ENCODE measurements at places on chromosomes 4 and X. TPM values are rescaled to one million over a fixed set of nuclear protein-coding genes. Genes with fewer than 3 reads are reported as not detected.
A peak's percentile ranks its signal among the peaks of the same experiment; 100 is the strongest.

DNA sequence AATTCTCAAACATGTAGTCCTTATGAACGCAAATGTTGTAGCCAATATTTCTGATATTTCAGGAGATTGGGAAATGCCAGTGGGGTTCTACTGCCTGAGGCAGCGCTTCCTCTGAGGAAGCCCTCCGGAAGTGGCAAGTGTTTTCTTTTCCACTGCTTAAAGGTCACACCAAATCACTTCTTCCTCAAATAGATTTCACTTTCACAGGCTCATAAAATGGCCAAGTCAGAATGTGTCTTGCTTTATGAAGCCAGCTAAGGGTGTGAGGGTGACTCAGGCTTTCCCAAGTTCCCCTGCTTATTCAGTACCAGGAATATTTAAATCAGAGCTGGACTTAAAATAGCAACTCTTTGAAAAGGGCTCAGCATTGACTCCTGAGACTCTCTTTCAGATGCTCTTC, 514.2 kb upstream of the DIPK2B start:
- no peaks in the 10 kb centered on the region for H3K36me3 ChIP-seq
- peaks cover 18% of the 10 kb centered on the region for H3K4me1 ChIP-seq
- H3K4me3 ChIP-seq = no peak overlapping the region
- H3K27ac ChIP-seq = peak overlapping the region; percentile 36
- peak; percentile 58 for DNase-seq

GRCh38 chr4:124132161-124132560, 580.4 kb downstream of the ANKRD50 start:
- H3K4me3 ChIP-seq = no peak overlapping the region
- DNase-seq = no peak
- peaks cover 6% of the 10 kb centered on the region for H3K4me1 ChIP-seq
- no peaks in the 10 kb centered on the region for H3K36me3 ChIP-seq

- H3K27me3 ChIP-seq = no peaks in the 10 kb centered on the region
- peak; percentile 60 for DNase-seq
- no peaks in the 10 kb centered on the region for H3K36me3 ChIP-seq
- no peak overlapping the region for H3K4me3 ChIP-seq
- no peaks in the 10 kb centered on the region for H3K4me1 ChIP-seq
These were observed 32.7 kb downstream of the CCDC149 start for GRCh38 chr4:24880186-24880585.

DNA sequence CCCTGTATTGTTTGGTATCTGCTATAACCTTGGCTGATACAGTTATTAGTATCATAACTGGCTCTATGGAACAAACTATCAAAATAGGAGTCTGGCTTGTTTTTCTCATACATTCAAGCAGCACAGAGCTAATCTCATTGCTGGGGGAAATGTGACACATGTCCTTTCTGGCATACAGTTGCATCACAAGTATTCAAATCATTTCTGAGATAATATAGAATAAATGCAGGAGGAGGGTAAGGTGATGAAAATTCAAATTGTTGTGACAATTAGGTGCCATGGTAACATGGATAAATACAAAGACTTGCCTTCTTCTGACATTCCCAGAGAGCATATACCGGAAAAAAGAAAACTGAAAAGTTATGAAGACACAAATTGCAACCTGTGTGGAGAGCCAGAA, 2706.8 kb downstream of the ARAP2 start:
- no peaks in the 10 kb centered on the region for H3K4me1 ChIP-seq
- H3K4me3 ChIP-seq = no peak overlapping the region

- peak overlapping the region; percentile 47 for H3K4me3 ChIP-seq
- peak; percentile 62 for DNase-seq
- H3K4me1 ChIP-seq = peaks cover 18% of the 10 kb centered on the region
These were observed 12.4 kb upstream of the NFXL1 start for GRCh38 chr4:47926667-47927258.

DNA sequence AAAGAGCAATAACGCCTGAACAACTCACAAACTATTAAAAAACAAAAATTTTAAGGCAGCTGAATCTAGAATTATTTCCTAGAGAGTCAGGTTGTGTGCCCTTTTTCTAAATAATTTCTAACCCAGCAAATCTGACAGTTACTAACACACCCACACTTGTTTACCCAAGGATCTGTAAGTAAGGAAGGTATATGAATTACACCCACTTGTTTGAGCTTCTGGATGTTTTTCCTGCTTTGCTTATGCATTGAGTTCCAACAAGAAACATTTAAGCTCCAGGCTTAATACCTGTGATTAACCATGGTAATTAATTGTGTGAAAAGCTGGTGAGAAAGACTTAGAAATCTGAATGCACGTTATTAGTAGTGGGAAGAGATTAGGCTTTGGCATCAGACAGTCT, 1.5 kb downstream of the NIPAL1 start:
- H3K27ac ChIP-seq = no peak overlapping the region
- no peak for DNase-seq
- no peak overlapping the region for H3K4me3 ChIP-seq
- H3K36me3 ChIP-seq = no peaks in the 10 kb centered on the region
- no peaks in the 10 kb centered on the region for H3K27me3 ChIP-seq

GRCh38 chr4:58962424-58962823, 1852.2 kb upstream of the IGFBP7 start:
- DNase-seq = no peak
- peaks cover 6% of the 10 kb centered on the region for H3K4me1 ChIP-seq
- H3K4me3 ChIP-seq = no peak overlapping the region

- H3K27me3 ChIP-seq = no peaks in the 10 kb centered on the region
- no peaks in the 10 kb centered on the region for H3K4me1 ChIP-seq
- no peaks in the 10 kb centered on the region for H3K36me3 ChIP-seq
- H3K27ac ChIP-seq = no peak overlapping the region
These were observed 63.3 kb downstream of the GPAT3 start for GRCh38 chr4:83599183-83599582.

- H3K4me1 ChIP-seq = peaks cover 15% of the 10 kb centered on the region
- DNase-seq = peak; percentile 56
- no peaks in the 10 kb centered on the region for H3K36me3 ChIP-seq
- no peaks in the 10 kb centered on the region for H3K27me3 ChIP-seq
- H3K27ac ChIP-seq = peak overlapping the region; percentile 66
These were observed 24.0 kb downstream of the DOCK11 start for GRCh38 chrX:118519411-118520215.

DNA sequence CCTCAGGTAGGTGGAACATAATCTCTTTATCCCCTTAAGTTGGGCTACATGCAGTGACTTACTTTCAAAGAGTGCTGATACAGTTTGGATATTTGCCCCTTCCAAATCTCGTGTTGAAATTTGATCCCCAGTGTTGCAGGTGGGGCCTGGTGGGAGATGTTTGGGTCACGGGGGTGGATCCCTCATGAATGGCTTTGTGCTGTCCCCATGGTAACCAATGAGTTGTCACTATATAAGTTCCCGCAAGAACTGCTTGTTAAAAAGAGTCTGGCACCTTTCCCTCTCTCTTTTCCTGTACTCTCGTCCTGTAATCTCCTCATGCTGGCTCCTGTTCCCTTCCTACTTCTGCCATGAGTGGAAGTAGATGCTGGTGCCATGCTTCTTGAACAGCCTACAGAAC, 71.3 kb downstream of the GLRA3 start:
- no peaks in the 10 kb centered on the region for H3K4me1 ChIP-seq
- H3K4me3 ChIP-seq = no peak overlapping the region
- H3K27ac ChIP-seq = no peak overlapping the region
- no peaks in the 10 kb centered on the region for H3K36me3 ChIP-seq
- DNase-seq = no peak
- H3K27me3 ChIP-seq = no peaks in the 10 kb centered on the region

DNA sequence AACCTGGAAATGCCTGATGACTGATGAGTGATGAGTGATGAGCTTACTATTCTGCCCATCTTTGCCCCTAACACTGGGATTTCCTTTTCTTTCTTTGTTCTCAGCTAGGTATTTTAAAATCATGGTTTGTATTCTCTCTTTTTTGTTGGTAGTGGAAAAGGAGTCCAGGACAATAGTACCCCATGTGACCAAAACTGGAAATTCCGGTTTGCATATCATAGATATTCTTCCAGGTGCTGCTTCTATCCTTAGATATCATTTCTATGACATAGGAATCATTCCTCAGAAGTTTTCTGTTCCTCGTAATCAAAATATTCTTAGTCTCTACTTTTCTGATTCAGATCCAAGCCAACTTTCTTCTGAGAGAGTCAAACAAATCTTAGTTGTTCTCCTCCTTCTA, 320.5 kb upstream of the TET2 start:
- no peaks in the 10 kb centered on the region for H3K4me1 ChIP-seq
- no peak overlapping the region for H3K27ac ChIP-seq
- no peaks in the 10 kb centered on the region for H3K27me3 ChIP-seq
- no peak overlapping the region for H3K4me3 ChIP-seq

- H3K4me3 ChIP-seq = no peak overlapping the region
- H3K36me3 ChIP-seq = peaks cover 23% of the 10 kb centered on the region
These were observed 79.9 kb downstream of the SLC7A11 start for GRCh38 chr4:138162259-138162658.

- no peaks in the 10 kb centered on the region for H3K4me1 ChIP-seq
- H3K27ac ChIP-seq = no peak overlapping the region
- peaks cover 28% of the 10 kb centered on the region for H3K27me3 ChIP-seq
- H3K4me3 ChIP-seq = no peak overlapping the region
- DNase-seq = no peak
- H3K36me3 ChIP-seq = peaks cover 4% of the 10 kb centered on the region
These were observed 44.8 kb upstream of the HMX1 start for GRCh38 chr4:8916351-8916885.

GRCh38 chr4:8152090-8152864, 6.3 kb downstream of the ABLIM2 start:
- H3K27ac ChIP-seq = no peak overlapping the region
- H3K4me1 ChIP-seq = no peaks in the 10 kb centered on the region
- H3K27me3 ChIP-seq = peaks cover 8% of the 10 kb centered on the region
- no peak for DNase-seq
- H3K4me3 ChIP-seq = no peak overlapping the region
- peaks cover 4% of the 10 kb centered on the region for H3K36me3 ChIP-seq

DNA sequence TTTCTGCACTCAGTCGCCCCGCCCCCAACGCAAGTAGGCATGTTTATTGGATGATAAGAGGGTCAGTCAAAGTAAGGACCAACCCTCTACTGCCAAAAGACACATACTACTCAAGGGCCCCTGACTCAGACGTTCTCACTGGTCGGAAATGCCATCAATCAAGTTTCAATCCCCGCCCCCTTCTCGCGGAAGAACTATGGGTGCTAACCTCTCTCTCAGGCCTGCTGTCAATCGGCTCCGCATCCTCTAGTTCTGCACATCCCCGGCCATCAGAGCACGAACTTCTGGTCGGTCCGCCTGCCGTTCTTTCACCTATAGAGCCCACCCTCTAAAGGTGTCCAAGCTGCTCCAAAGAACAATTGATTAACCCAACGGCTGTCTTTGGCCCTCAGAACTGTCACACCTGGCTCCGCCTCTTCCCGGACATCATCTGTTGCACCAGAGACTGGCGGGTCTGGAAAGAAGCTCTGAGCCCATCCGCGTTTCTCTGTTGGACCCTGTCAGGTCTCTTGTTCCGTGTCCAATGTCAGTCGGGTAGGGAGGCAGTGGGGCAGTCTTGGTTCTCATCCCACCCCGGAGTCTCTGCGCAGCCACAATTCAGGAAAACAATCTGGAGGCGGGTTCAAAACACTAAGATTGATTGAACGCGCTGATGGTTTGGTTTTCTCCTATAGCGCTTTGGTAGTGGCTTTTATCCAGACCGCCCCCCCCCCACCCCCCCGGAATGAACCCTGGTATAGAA, 15.2 kb downstream of the NDUFB11 start:
- peak overlapping the region; percentile 97 for H3K27ac ChIP-seq
- peak overlapping the region; percentile 98 for H3K4me3 ChIP-seq
- DNase-seq = peak; percentile 95
- no peaks in the 10 kb centered on the region for H3K36me3 ChIP-seq

GRCh38 chr4:147788791-147789190, 56.9 kb downstream of the ARHGAP10 start:
- no peak overlapping the region for H3K4me3 ChIP-seq
- no peak for DNase-seq
- no peak overlapping the region for H3K27ac ChIP-seq
- H3K27me3 ChIP-seq = no peaks in the 10 kb centered on the region

GRCh38 chr4:123505095-123506010, 108.8 kb downstream of the SPRY1 start:
- H3K27ac ChIP-seq = no peak overlapping the region
- H3K36me3 ChIP-seq = no peaks in the 10 kb centered on the region
- DNase-seq = no peak
- H3K4me3 ChIP-seq = no peak overlapping the region
- H3K4me1 ChIP-seq = no peaks in the 10 kb centered on the region
- no peaks in the 10 kb centered on the region for H3K27me3 ChIP-seq

DNA sequence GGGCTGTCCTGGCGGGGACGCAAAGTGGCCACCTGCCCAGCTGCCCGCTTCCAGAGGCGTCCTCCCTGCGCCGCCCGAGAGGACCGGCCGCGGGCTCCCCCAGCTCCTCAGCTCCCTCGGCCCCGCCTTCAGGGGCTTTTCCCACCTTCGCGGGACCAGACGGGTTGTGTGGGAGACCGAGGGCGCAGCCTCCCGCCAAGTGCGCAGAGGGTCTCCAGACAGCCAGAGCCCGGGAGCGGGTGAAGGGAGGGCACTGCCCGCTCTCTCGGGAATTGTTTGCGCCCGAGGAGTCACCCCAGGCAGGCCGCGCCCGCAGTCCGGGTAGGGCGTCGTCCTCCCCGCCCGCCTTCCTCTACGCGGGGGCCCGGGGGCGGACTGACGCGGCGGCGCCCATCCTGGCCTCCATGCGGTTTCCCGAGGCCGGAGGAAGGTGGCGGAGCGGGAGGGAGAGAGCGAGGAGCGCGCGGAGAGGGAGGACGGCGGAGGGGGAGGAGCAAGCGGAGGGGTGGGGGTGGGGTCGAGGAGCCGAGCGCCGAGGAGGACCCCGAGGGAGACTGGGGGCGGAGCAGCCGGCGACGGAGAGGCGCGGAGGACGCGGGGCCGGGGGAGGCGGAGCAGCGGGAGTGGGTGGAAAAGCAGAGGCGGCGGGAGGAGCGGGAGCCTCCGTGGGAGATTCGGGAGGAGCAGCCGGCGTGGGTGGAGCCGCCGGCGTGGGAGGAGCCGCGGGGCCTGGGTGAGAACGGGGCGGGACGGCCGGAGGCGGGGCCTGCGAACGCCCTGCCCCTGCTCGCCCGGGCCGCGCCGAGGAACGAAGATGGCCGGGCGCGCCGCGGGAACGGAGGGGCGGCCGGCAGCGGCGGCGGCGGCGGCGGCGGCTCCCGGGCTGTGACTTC, 47.5 kb downstream of the CLDN34 start:
- H3K4me3 ChIP-seq = peak overlapping the region; percentile 69
- peaks cover 5% of the 10 kb centered on the region for H3K36me3 ChIP-seq
- no peaks in the 10 kb centered on the region for H3K27me3 ChIP-seq
- H3K4me1 ChIP-seq = peaks cover 40% of the 10 kb centered on the region
- H3K27ac ChIP-seq = peak overlapping the region; percentile 9

Gene STOX2
- total RNA-seq = 1.1 TPM

Gene GPRASP3
- total RNA-seq = 2.5 TPM

Gene ZNF275
- total RNA-seq = 10.7 TPM

Gene KDM5C
- 163 TPM for total RNA-seq

Gene CLGN
- 10.7 TPM for total RNA-seq

Gene VCX
- not detected for total RNA-seq
